ENCODE measurements at places on chromosomes 7 and 10.
A peak's percentile ranks its signal among the peaks of the same experiment; 100 is the strongest.

GRCh38 chr7:125445836-125446235 lies 516.2 kb upstream of the POT1 start:
- no peak for DNase-seq

DNA sequence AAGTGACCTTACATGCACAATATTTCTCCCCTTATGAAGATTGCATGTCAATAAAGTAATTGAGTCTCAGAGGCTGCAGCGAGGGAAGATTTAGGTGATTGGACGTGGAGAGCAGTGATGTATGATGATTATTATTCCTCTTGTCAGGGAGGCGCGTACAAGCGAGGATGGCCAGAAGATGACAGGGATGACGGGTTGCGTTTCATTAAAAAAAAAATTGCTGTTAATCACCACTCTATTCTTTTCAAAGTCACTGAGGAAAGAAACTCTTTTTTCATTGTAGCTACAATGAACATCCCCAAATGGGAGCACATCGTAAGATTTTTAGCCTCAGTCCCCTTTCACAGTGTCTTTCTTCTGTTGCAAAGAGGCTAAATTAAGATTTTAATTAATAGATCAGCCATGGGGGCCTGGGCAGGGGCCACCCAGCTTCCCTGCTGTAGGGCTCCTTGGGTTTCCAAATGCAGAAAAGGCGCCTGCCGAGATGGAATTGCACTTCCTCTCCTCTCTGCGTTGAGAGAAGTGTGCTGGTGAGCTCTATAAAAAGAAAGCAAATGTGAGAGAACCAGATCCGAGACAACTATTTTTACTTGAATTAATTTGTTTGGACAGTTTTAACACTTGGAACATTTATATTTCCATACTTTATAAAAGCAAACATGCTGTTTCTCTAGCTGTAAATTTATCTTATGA lies 998.1 kb downstream of the LRMDA start:
- no peak for DNase-seq

DNA sequence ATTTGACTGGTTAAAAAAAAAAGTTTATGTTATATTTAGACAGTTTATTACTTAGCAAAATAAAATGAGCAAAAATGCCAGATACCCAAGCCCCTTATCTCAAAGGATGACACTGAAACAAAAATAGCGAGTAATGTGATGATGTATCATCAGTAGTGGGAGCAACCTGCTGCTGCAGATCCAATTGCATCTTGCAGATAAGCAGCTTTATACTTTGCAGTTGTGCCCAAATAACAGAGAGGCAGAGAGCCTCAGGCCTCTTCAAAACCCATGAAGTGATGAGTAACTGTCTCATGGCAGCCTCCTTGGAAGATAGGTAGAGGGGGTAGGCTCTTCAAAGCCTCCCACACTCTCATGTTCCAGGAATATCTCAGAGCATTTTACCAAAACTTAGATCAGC lies 468.2 kb upstream of the LRRTM3 start:
- DNase-seq, result no peak

GRCh38 chr10:127148066-127148932 lies 48.1 kb downstream of the INSYN2A start:
- DNase-seq, result no peak

- no peak for DNase-seq
These were observed 327.9 kb downstream of the SFMBT2 start for GRCh38 chr10:7082967-7083366.

DNA sequence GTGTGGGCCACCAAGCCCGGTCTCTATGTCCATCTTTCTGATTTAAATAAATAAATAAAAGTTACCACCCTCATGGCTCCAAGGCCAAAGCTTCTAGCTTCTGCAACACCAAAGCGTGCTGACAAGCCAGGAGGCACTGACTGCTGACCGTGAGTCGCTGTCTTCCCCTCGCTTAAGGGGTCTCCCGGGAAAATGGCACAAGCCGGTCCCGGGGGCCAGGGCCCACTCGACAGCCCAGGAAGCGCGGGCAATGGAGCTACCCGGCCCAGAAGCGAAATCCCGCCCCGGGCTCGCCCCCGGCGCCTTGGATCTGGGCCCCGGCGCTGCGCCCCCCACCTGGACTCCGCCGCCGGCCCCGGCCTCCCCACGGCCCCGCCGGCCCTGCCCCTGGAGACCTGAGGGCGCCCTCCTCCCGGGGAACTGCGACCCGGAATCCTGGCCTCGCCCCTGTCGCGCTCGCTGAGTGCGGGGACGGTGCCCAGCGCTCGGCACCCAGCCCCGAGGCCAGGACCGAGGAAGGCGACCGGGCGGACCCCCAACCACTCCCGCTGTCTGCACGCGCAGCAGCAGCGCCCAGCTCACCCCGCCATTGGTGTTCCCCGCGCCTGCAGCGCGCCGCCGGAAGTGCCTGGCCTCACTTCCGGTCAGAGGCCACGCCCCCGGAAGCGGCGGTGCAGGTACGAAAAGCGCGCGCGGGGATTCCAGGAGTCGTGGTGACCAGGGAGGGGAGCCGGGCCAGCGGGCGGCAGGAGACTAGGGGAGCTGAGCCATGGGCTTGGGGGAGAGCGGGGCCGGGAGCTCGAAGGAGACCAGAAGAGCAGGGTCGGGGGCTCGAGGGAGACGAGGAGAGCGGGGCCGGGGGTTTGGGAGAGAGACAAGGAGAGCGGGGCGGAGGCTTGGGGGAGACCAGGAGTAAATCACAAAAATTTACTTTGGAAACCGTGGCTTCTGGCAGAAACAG lies at the start of the genes MRM2 and NUDT1:
MRM2 (minus strand) TSS at position 626 of the 961 bp plus-strand sequence; CDS start at position 590, 36 bp downstream.
NUDT1 (plus strand) TSS at position 647 of the 961 bp plus-strand sequence. CDS start 2,349 bp downstream, outside the sequence.
- peak; percentile 80 for DNase-seq

DNA sequence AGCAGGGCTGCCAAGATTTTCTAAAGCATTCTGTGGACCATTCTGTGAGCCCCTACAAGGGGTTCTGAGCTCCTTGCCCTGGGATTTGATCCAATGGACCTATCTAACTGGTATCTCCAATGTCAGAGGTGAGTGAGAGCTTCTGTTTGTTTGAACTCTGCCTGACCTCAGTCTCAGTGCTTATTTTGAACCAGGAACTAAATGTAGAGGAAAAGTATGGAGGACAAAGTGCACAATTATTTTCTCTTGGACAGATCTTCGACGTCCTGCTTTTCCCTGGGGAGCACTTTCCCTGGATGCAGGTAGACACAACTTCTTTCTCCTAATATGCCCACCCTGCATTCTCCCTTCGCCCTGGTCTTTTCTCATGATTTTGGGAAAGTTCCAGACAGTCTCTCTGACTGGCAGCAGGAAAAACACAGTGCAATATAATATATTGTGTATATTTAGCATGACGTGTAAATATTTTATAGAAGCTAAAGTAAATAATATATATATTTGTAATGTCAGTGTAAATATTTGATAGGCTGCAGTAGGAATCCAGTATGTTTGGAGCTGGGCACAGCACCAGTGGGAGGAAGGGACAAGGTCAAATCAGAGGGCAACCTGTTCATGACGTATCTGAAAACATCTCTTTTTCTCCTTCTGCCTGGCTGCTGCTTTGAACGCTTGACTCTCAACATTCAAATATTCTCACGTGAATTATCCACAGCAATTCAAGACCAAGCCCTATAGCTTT lies 184.0 kb upstream of the LYZL1 start:
- DNase-seq, result no peak

DNA sequence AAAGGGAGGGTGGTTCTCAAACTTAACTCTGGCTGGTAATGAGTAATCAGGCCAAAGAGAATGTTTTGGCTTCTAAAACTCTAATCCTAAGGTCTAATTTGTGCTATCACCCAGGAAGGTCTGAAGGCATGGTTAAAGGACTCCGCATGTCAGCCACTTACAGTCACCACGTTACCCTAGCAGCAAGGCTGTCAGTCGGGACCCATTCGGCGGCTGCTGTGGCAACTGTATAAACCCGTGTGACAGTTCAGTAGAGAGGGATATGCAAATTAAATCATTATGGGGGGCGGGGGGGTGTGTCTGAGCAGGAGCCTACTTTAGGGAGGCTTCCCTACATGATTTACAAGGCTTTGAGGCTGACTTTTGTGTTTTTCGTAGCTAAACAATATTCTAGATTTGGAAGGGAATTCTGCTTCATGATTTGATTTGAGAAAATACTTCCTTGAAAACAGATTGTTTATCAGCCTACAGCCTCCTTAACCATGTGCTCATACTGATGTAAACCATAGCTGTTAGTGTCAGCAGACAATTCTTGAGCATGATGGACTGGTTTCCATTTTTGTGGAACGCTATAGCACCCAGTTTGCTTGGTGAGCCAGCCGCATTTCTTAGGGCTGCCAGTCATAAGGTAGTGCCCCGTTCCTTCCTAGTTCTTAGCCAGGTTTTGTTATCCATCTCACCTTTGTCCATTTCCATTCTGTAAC lies 284.4 kb downstream of the USP6NL start:
- no peak for DNase-seq

GRCh38 chr10:125159486-125159931 lies 854 bp downstream of the CTBP2 start:
- peak; percentile 50 for DNase-seq

DNA sequence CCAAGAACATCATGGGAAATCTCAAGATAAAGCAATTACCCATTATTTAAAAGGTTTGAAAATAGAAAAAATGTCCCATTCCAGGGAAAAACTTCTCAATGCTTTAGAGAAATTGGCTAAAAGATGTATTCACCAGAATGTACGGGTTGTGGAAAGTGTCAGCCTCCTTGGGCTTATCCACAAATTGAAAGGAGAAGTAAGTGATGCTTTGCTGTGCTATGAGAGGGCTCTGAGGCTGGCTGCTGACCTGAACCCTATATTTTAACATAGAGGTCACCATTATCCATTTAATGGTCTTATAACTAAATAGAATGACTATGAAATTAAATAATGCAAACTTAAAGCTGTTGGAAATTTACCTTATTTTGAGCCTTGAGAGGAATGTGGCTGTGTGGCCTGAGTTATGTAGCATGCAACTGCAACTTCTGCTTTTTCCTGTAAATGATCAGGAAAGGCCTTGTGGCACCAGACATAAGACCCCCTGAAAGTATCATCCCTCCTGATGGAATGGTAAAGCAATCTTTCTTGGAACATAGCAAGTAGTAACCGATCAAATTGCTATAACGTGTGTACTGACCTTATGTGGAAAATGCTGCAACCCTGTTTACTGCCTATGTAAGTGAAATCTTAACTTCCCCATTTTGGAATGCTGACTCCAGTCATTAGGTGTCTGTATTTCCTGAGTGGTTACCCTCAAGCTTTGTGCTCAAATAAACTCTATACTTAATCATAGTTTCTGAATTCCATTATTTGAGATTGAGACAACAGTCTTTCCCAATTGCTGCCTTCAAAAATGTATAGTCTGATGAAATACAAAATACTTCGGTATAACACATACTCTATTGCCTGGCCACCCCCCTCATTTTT lies 6.9 kb downstream of the IFIT1B start:
- no peak for DNase-seq

- no peak for DNase-seq
These were observed 6.6 kb upstream of the OGDHL start for GRCh38 chr10:49768731-49769130.

DNA sequence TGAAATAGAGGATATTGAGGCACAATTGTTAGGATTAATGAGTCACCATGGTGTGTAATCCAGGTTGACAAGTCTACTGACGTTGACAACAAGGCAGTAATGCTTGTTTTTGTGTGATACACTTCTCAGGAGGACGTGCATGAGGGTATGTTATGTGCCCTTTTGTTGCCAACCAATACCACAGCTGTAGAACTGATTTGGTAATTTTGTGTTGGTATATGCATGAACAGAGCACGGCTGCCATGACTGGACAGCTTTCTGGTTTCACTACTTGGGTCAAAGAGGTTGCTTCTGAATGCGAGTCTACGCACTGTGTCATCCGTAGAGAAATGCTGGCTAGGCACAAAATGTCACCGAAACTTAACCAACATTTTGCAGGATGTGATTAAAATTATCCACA lies 32.9 kb downstream of the PHTF2 start:
- no peak for DNase-seq

GRCh38 chr10:59563531-59563930 lies 146.1 kb downstream of the SLC16A9 start:
- no peak for DNase-seq

DNA sequence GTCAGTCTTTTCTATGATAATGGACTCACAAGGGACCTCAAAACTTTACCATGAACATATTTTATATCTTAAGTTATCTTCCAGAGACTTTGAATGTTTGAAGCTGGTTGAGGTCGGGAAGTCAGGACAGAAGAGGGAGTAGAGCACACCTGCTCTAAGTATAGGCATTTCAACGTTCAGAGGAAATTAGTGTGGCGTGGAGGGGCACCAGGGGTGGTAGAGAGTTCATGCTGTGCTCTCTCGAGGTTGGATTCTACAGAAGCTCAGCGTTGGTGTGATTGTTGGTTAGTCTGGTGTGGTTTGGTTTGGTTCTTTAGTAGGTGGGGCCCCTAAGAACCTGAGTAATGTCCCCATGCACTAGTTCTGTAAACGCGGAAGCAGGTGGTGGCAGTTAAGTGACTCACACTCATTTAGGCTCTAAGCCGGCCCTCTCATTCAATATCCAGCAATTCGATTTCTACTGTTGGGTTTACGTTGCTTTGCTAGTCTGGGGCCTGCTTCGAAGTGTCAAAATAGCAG lies 19.8 kb downstream of the CNTNAP2 start:
- no peak for DNase-seq

DNA sequence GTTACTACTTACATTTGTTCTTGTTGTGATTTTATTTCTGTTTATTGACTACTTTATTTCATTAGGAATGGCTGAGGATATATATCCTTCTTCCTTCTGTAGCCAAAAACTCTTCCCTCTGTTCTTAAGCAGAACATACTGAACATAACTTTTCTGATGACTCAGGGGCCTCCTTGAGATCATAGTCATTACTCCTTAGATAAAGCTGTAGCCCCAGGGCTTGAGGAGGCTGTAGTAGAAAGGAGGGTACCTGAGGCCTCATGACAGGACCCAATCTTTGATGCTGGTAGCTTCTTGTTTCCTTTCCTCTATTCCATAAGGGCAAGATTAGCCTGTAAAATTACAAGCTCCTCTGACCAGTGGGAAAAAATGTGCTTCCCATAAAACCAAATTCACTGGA lies 41.2 kb upstream of the FGFR2 start:
- DNase-seq, result no peak

- no peak for DNase-seq
These were observed 120.0 kb downstream of the LYZL1 start for GRCh38 chr10:29408847-29409240.

- no peak for DNase-seq
These were observed 140.0 kb upstream of the TPK1 start for GRCh38 chr7:144975882-144976281.

GRCh38 chr7:50166997-50167965 lies 74.2 kb upstream of the ZPBP start:
- DNase-seq, result no peak

- no peak for DNase-seq
These were observed 6.3 kb downstream of the C7orf57 start for GRCh38 chr7:48041653-48041970.
